ENCODE measurements at places on chromosomes 11 and 22. TPM values are rescaled to one million over a fixed set of nuclear protein-coding genes. Genes with fewer than 3 reads are reported as not detected.

DNA sequence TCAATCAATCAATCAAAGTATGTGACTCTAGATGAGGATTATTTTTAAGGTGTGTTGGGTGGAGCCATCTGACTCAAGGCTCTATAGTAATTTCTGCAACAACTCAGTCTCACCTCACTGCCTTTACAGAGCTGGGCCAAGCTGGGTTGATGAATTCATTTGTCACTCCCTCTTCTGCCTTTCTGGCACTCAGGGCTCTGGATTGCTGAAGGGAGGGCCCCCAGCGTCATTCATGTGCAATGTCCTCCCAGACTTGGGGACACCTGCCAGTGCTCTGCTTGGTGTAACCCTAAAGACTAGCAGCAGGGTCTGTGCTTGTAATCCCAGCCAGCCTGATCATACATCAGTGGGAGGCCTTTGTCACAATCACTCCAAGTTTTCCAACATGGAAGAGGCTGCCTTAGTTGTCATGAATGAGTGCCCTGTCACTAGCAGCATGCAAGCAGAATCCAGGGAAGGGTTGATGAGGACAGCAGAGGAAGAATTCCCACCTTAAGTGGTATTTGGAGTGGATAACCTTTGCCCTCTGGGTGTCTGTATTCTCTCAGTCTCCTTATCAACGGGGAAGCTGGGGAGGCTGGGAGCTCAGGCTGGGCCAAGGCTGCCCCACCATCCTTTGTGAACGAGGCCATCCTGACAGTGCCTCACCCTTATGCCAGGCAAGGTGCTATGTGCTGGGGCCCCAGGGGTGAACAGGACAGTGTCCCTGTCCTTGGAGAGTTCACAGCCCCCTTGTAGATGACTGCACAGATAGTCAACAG, 2.0 kb upstream of the TP53I11 start:
- no peak for DNase-seq

DNA sequence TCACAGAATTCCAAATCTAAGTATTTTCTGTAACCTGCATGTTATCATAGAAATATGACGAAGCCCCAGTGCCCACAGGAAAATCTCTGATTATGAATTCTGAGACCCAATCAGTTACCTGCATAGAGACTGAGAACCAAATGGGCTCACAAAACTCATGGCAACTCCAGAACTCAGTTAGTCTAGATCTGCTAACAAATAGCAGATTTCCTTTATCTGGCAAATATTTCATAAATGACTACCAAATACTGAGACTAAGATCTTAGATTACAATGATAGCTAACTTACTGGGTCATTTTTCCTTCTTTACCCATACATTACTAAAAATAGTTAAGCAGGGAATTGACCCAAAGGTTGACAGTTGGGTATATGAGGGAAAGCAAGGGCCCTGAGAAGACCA, 228.1 kb upstream of the FAT3 start:
- DNase-seq = no peak

GRCh38 chr11:68044145-68044813, 5.5 kb downstream of the TCIRG1 start:
- no peak for DNase-seq

APOL5 gene
- 1.2 TPM for total RNA-seq

- DNase-seq = peak; percentile 83
Observed at GRCh38 chr11:35114906-35115687, 23.9 kb upstream of the CD44 start.

GRCh38 chr22:20206709-20207215, 55.9 kb upstream of the CCDC188 start:
- DNase-seq = peak; percentile 4

DNA sequence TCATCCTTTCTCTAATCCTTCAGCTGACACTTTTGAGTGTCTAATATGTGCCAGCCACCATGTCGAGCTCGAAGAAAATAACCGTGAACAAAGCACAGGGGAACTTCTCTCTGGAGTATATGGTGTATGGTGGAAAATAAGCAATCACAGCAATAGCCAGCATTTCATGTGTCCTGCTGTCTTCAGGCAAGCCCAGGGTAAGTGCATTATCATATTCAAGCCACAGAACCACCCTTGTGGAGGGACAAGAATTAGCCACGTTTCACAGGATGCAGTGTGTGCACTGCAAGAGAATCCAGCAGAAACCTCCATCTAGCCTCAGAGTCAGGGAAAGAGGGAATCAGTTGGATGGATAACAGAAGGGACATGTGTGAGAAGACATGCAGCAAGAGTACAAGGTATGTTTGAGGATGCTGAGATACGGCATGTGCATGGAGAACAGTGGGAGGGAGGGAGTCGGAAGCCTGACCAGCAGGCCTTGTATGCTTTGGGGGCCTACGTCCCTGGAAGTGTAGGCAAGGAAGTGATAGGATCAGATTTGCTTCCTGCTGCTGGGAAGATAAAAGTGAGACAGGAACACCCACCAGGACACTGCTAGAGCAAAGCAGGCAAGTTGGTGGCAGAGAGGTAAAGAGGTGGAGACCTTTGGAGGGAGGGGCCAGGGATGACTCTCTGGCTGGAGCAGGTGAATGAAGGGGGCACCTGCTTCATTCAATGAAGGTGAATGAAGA, 14.7 kb upstream of the GNAZ start:
- no peak for DNase-seq

Measured in OCI-LY7 (cell line).